ENCODE measurements at places on chromosomes 1 and 21.

- peak; percentile 91 for DNase-seq
Measured at GRCh38 chr1:16167331-16168143, 11.7 kb upstream of the EPHA2 start.

DNA sequence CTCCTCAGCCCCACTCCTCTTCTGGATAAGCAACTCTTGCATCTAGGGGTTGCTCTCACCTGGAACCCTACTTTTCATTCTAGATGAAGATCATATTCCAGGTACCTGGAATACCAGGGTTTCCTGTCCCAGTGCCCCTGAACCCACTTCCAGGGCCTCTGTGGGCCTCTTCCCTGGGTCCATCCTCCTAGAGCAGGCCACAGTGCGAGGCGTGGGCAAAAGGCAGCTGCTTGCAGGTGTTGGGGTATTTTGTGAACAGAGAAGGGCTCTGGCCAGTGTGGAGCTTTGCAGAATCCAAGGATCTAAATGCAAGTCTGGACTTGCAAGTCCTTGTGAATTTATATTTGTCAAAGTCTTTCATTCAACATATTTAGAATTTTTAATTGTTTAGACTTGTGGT, 240.4 kb upstream of the POU3F1 start:
- no peak for DNase-seq

GRCh38 chr1:206797534-206798383, 25.5 kb upstream of the IL10 start:
- no peak for DNase-seq

DNA sequence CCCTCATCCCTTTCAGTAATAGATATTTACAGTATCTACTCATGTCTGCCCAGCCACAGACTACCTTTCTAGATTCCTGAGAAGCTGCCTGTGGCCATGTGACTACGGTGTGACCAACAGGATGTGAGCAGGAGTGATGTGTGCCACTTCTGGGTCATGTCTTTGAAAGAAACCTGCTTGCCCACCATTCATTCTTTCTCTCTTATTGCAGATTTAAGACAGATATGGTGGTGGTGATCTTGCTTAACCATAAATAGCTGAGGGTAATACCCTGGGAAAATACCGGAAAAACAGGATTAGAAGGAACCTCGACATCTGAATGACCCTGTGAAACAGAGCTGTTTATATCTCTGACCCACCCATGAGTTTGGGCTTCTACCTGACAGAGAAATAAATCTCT, 41.6 kb upstream of the GUCA2A start:
- no peak for DNase-seq

DNA sequence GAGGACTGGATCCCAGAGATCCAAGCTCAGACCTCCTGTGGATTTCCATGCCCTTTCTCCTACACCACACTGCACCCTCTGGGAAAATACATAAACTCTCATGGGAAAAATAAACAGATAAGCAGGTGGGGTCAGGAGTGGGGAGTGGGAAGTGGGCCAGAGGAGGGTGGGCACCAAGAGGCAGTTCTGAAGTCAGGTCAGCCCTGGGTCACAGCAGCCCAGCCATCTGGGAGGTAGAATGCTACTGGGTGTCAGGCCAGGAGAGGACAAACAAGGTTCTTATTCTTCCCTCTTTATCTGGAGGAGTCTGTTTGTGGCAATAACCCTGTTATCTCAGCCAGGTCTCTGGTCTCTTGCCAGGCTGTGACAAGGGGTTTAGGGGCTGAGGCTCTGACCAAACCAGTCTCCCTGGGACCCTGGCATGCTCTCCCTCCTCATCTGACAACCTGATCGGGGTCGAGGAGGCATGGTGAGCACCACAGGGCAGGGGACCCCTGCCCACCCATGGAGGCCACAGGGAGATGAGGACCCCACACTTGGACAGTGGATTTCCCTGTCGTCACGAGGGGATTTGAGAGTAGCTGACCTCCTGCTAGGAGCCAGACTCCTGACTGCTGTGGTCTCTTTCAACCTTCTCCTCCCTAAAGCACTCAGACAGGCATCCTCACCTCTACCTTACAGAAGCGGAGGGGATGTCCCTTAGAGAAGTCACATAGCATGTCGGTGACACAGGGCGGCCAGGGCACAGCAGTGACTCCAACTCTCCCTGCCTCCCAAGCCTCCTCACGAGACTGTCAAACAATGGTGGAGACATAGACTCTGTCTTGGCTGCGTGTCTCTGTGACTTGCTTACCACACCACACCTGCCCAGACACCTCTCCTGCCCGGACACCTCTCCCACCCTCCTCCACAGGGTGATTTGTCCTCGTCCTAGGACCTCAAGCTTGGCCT, 51.3 kb upstream of the IFFO2 start:
- no peak for DNase-seq

DNA sequence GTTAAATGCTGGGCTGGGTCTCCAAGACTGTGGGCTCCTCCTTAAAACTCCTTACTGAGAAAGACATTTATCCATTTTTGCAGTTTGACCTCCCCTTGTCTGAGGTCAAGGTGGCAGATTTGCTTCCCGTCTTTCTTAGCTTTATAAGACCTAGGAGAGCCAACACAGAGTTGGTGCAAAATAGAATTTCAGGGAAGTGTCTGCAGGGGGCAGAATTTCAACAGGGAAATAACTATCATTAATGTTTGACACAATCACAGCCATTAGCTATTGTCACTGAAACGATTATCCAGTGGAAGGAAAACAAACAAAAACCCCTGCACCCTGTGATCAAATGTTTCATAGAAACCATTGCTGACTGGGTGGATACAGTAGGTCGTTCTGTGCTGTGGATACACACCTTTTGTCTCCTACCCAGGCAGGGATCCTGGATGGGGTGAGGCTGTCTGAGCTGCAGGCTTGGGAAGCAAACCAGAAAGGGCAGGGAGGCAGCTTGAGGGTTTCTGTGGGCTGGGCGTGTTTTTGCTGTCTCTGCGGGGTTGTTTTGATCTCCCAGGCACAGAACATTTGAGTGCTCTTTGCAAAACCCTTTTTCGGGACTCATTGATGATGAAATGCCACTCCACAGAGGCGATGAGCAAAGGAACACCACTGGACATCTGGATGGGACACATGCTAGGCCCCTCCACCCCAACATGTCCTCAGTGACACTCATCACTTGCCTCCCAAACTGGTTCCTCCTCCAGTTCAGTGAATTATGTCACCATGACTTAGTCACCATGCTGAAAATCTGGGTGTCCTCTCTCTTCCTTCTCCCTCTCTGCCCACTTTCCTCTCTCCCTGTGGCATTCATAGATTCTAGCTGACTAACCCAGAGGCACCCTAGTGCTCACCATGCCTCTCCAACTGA, 94.2 kb upstream of the SERBP1 start:
- no peak for DNase-seq

- DNase-seq: no peak
Measured at GRCh38 chr1:66475940-66476339, 58.0 kb upstream of the SGIP1 start.

DNA sequence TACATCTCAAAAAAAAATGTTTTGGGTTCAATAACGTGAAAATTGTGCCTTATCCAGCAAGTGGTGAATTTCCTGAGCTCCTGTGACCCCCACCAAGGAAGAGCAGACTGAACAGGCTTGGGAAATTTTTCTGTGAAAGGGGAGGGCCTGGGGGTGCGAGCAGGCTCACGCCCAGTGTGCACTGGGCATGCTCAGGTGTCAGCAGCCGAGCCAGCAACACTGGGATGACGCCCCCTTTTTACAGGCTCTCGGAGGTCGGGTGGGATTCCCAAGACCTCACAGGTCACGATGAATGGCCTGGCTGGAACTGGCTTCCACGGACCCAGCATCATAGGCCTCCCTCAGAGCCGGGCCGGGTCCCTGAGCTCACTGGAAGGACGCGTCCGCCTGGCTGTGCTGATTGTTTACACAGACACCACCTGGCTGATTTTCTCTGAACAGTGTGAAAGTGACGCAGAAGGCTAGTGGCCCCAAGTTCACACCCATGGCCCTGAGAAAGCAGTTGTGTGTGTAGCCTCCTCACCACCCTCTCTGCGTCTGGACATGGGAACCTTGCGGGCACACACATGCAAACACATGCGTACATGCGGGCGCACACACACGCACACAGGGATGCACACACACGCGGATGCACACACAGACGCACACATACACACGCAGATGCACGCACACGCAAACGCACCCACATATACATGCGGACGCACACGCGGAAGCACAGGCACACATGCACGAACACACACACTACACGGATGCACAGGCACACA, 9.2 kb downstream of the CSTB start:
- no peak for DNase-seq

GRCh38 chr21:36751383-36751782, 52.5 kb downstream of the SIM2 start:
- no peak for DNase-seq

GRCh38 chr1:177573901-177574300, 396.0 kb downstream of the SEC16B start:
- DNase-seq: no peak
